ENCODE measurements at places on chromosomes 11 and 22.

DNA sequence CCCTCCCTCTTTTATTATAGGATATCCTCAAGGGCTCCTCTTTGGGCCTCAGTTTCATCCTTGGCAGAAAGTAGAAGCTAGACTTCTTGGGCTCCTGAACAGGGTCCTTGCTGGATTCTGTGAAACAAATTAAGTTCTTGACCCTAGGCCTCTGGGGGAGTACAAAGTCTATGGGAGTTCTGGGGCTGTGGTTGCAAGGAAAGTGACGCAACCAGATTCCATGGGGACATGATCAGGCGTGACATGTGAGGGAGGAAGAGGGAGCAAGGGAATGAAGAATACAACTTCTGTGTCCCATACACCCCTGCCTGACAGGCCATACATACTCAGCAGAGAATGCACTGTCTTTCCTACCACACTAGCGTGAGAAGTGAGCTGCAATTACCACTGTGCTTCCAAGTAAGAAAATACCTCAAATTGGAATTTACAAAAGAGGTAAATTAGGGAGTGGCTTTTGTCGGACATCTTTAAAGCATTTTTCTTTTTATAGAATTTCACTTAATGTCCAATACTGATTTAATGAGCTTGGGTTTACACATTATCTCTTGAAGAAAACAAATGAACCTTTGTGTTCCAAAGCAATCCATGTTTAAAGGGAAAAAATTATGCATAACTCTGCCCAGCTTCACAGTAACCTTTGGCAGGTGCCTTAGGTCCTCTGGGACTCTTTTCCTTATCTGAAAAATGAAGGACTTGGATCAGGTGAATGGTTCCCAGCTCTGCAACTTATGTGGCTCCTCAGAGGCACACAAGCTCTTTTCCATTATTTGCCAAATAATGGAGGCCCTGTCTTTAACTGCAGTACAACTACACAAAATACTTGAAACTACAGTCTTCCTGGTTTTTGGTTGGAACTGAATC is 38.9 kb downstream of the LIMK2 start:
- DNase-seq, result no peak

DNA sequence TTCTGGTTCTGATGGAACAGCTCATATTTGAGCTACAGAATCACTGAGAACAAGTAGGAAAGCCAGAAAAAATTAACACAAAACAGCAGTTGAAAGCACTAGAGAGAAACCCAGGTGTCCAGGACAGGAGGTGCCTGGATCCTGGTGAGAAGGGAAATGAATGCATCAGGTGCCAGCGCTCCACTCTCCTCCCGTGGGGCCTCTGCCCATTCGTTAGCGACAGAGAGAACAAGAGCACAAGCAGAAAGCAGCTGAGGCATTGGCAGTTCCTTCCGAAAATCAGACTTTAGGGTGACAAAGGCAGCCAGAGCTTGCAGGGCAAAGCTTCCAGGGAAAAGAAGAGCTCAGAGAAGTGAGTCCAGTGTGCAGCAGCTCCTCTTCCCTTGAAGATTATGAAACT is 20.0 kb upstream of the KRTAP5-7 start:
- no peak for DNase-seq

DNA sequence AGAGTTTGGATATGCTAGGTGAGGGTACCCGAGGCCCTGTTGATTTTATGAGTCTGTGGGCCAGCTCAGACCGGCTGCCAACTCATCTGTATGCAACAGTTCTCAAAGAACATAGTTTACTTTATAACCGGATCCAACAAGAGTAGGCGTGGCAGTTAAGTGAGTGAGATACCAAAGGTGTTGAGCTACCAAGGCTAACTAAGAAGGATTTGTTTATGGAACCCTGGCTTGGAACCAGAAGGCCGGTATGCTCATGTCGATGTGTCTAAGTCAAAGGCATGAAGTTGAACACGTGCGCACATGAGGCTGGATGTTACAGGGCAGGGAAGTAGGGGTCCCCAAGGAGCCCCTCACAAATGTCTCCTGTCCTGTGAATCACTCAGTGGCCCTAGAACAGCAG is at the start of gene KCNJ1:
KCNJ1 (minus strand) TSS at position 20 of the 400 bp plus-strand sequence. CDS start 27,053 bp downstream, outside the sequence.
- no peak for DNase-seq

DNA sequence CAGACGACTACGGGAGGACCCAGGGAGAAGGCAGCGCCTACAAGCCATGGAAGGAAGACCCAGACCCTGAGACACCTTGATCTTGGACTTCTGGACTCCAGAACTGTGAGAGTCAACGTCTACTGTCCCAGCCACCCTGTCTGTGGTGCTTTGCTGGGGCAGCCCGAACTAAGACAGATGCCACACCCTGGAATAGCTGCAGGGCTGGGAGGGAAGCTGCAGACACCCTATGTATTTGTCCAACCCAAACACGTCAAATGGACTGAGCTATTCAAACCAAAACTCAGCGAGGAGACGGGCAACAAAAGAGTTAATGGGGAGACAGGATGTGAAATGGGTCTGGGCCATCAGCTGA is 169.3 kb downstream of the CTTN start:
- DNase-seq, result no peak

- no peak for DNase-seq
These were observed 98.4 kb downstream of the CD44 start for GRCh38 chr11:35237351-35237750.

GRCh38 chr11:24738972-24739371 is 242.1 kb downstream of the LUZP2 start:
- DNase-seq, result no peak
